Renal pelvis (tissue), 12 donors: ENCODE measurements at places on chromosomes 7 and 10. TPM values are rescaled to one million over a fixed set of nuclear protein-coding genes. Genes with fewer than 3 reads are reported as not detected.

SP8 gene
- polyA plus RNA-seq: not detected

PRF1 gene
- 0.40 TPM for polyA plus RNA-seq

TMEM139 gene
- 62.9 TPM for polyA plus RNA-seq

COX15 gene
- polyA plus RNA-seq: 43.0 TPM

HECW1 gene
- 8.3 TPM for polyA plus RNA-seq

ASIC3 gene
- 2.1 TPM for polyA plus RNA-seq

GOLGA7B gene
- 1.0 TPM for polyA plus RNA-seq

LIPN gene
- not detected for polyA plus RNA-seq

CAMK2B gene
- polyA plus RNA-seq: 3.3 TPM

FRMPD2 gene
- polyA plus RNA-seq: 0.53 TPM

OR2A1 gene
- polyA plus RNA-seq: 1.2 TPM

LRIT1 gene
- not detected for polyA plus RNA-seq

PRSS37 gene
- polyA plus RNA-seq: 0.21 TPM

HELLS gene
- polyA plus RNA-seq: 24.9 TPM

FOXI2 gene
- polyA plus RNA-seq: 2.0 TPM
